Kasumi-1 (cell line): ENCODE measurements at places on chromosomes 2 and 18.

- no peak for DNase-seq
Measured at GRCh38 chr2:226308986-226309385, 490.6 kb downstream of the IRS1 start.

DNA sequence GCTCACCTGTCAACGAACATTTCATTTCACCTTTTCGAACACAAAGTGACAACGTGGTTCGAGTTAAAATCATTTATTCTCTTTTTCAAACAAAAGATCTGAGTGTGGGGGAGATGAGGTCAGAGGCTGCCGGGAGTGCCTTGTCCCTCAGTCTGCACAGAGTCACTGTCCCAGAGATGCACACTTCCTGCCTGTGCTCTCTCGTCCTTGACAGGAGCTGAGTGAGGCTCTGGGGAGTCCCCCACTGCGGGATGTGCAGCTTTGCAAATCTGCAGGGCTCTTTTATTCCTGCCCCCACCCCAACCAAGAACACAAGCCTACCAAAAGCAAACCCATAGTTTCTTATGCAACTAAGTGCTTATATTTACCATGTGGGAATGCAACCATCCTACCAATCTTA lies 497.8 kb downstream of the EIPR1 start:
- no peak for DNase-seq

- DNase-seq: peak; percentile 36
Measured at GRCh38 chr2:26018184-26019055, 15.5 kb upstream of the RAB10 start.

GRCh38 chr2:125070726-125071505 lies 1045.8 kb downstream of the CNTNAP5 start:
- DNase-seq: no peak

DNA sequence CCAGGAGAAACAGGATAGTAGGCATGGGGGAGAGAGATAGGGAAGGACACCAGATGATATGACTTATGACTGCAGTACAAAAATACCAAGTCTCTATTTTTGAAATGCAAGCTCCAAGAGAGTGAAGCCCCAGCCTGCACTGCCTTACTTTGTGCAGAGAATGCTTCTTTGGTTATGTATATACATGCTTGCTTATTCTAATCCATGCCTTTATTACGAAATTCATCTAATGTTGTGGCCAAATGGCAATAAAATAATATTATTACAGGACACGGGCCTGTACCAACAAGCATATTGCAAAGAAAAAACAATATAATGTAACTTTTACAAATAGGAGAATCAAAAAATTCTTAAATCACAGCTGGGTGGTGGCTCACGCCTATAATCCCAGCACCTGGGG lies 110.8 kb downstream of the BCL11A start:
- no peak for DNase-seq

- DNase-seq: peak; percentile 4
Measured at GRCh38 chr18:13377496-13377895, 158.9 kb downstream of the LDLRAD4 start.

- DNase-seq: no peak
Measured at GRCh38 chr2:44957656-44958327, 16.3 kb downstream of the SIX3 start.

DNA sequence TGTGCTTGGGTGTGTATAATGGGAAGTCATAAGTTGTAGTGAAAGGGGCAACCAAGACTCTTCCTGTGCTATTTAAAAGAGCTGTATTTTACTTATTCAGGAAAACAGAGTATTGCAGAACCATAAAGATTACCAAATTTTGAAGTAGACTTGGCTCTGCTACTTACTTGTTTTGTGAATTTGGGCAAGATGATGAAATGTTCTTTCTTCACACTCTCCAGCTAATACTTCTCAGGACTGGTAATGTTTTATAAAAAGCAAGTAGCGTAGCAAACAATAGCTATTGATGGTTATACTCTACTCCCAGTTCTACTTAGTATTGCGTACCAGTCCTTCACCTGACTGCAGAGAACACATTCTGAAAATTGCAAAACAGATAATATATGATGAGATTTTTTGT lies 374.1 kb downstream of the ARHGAP15 start:
- no peak for DNase-seq

GRCh38 chr18:56097621-56098020 lies 509.6 kb upstream of the TCF4 start:
- no peak for DNase-seq

GRCh38 chr2:150732064-150732463 lies 244.6 kb upstream of the RND3 start:
- DNase-seq: no peak

DNA sequence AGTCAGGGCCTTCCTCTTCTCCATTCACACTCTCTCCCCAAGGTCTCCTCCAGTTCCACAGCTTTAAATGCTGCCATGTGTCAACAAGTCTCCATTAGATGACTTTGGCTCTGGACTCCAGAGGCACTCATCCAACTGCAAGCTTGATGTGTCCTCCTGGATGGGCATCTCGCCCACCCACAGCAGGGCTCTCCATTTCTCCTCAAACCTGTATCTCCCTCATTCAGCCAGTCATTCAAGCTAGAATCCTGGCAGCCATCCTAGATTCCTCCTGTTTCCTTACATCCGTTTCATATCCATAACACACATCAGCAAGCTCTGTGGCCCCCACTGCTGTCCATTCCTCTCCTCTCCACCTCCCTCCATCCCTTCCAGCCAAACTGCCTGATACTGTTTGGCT lies 88.4 kb upstream of the AFF3 start:
- no peak for DNase-seq

- DNase-seq: no peak
Measured at GRCh38 chr2:70477441-70477844, 76.2 kb downstream of the TGFA start.

- no peak for DNase-seq
Measured at GRCh38 chr2:5377323-5377722, 314.9 kb upstream of the SOX11 start.

DNA sequence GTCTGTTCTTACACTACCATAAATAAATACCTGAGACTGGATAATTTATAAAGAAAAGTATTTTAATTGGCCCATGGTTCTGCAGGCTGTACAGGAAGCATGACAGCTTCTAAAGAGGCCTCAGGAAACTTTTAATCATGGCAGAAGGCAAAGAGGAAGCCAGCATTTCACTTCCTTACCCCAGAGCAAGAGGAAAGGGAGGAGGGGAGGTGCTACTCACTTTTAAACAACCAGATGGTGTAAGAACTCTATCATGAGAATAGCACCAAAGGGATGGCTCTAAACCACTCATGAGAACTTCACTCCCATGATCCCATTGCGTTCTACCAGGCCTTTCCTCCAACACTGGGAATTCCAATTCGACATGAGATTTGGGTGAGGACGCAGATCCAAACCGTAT lies 344.4 kb upstream of the SLC39A10 start:
- peak; percentile 91 for DNase-seq
